KG1 (cell line): ENCODE measurements at places on chromosomes 5 and 9.

GRCh38 chr5:59800347-59800893, 93.1 kb downstream of the PDE4D start:
- DNase-seq: no peak

DNA sequence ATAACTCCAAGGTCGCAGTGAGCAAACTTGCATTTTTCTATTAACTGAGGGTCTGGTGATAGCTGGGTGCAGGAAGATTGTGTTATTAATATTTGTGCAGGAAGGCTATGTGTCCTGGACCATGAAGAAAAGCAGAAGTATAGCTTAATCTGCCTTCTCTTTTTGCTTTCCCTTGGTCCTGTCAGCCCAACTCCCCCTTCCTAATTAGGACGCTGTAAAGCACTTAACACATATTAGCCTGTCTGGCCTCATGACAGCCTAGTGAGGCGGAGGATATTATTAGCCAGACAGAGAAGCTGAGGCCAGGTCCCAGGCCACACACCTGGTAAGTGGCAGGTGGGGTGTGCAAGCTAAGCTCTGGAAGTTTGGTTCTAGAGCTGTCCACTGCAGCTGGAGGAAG, 29.5 kb downstream of the SLC46A2 start:
- no peak for DNase-seq

GRCh38 chr5:58490402-58491050, 709 bp upstream of the GAPT start:
- DNase-seq: peak; percentile 70

DNA sequence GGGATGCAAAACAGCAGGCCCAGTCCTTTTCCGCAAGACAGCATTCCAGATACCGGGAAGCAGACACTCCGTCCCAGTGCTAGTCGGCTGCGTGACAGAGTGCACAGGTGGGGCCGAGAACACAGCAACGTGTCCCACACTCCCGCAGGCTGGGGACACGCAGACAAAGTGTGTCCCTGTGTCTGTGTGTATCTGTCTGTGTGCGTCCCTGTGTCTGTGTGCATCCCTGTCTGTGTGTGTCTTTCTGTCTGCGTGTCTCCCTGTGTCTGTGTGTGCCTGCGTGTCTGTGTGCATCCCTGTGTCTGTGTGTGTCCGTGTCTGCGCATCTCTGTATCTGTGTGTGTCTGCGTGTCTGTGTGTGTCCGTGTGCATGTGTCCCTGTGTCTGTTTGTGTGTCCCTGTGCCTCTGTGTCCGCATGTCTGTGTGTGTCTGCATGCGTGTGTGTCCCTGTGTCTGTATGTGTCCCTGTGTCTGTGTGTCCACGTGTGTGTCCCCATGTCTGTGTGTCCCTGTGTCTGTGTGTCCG, 137.0 kb downstream of the MRPL36 start:
- DNase-seq: no peak

DNA sequence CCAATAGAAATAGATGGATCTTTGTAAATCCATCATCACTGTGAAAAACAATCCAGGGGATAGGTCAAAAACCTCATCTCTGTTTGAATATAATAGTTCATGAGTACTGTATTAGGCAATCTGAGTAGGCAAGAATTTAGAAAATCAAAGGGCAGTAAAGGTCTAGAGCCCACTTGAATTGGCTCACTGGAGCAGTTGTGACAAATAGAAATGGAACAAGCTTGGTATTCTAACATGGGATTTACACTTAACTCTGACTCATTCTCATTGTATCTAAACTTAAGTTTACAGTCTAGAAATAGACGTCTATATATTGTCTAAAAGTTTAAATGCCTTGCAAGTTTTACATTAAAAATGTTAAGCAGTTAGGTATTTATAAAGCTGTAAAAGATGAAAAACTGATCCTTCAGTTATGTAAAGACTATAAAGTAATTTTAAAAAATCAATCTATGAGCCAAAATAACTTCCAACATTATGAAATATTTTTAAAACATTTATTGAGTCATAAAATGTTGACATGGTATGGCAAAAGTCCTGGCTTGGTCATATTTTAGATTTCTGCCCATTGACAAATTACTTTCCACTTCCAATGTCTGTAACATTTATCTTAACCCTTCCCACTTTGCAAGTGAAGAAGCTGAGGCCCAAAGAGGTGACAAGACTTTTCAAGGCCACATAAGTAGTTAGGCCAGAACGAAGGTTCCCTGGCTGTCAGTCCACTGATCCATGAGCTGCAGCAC, 203.7 kb upstream of the NREP start:
- DNase-seq: no peak

DNA sequence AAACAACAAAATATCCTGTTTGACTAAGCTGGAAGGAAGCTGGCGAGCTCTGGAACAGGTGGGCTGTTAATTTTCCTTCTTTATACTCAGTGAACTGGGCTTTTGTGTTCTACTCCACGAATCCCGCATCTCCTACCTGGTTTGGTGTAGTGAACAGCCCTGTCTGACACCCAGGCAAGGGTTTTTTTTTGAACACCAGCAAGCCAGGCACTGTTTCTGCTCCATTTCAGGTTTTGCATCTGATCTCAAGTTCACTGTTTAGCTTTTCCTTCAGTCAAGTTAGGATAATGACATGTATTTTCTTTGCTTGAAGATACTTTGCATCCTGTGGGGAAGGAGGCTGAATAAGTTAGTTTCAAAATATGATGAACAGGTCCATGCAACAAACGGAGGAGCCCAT, 204.5 kb downstream of the SEMA6A start:
- DNase-seq: no peak

DNA sequence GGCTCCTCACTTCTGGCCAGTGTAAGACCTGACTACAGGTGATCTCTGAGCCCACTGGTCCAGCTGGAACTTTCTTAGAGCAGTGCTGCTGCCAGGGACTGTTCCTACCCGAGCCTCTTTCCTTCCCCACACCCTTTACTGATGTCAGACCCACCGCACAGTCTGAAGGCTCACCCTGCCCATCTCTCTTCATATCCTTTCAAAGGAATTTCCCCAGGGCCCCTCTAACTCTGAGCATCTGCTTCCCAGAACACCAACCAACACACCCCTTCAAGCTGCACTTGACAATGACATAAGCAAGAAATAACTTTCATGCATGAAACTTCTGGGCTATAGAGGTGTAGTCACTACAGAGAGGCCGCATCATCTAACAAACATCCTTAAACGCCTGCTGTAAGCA, 119.6 kb downstream of the GABBR2 start:
- DNase-seq: no peak

GRCh38 chr5:157088342-157088990, 20.4 kb downstream of the HAVCR2 start:
- DNase-seq: no peak

DNA sequence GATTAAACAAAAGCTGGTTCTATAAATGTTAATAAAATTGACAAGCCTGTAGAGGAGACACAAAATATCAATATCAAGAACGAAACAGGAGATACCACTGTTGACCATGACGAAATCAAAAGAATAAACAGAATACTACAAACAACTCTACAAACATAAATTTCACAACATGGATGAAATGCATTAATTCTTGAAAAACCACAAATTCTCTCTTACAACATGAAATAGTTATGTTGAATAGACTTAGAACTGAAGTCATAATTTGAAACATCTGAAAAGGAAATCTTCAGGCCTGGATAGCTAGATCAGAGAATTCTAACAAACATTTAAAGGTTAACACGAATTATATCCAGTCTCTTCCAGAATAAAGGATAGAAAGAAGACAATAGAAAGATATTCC, 6.9 kb upstream of the SPATA31C1 start:
- DNase-seq: no peak

GRCh38 chr5:115661101-115661500, 35.3 kb upstream of the TMED7 start:
- no peak for DNase-seq

GRCh38 chr5:164051745-164052144, 546.3 kb downstream of the MAT2B start:
- DNase-seq: no peak

DNA sequence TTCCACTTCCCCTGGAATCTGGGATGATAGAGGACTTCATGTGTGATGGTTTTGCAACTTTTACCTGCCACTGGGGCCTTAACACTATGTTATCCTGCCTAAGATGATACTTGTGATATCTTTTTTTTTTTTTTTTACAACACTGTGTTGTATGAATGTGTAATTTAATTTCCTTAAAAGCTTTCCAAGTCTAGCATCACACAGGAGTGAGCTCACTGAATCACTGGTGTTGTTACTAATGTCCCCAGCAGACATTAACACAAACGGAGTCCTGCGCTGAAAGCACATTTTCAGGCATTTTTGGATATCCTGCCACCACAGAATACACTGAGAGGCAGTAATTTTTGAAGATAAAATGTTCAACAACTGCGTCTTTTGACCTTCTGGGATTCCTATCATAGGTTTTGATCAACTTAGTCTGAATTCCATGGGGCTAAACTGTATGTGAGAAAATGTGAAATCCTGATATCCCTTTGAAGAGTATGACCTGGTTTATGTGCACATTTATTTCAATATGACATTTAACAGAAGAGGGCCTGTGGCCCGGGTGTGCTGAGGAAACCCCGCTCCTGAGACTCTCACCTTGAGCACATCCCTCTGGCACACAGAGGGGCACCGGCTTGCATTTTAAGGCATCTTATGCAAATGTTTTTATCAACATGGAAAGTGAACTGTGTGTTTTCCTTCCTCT, 118.0 kb downstream of the FSTL4 start:
- DNase-seq: no peak

DNA sequence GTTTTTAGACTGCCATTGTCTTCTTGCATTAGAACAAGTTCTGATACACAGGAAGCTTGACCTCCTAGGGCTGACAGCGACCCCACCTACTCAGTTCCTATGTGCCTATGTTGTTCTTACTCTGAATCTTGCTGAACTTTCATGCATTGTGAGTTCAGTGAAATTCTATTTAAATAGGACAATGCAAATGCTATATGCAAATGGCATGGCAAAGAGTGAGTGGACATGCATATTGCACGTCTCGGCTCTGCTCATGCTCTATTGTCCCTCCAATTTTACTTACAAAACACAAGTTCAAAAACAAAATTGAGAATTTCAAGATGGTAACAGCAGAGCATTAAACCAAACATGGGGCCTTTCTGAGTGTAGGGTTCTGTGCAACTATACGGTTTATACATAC, 5.3 kb upstream of the DCP2 start:
- DNase-seq: no peak

GRCh38 chr5:138979684-138980280, 104.6 kb upstream of the LRRTM2 start:
- no peak for DNase-seq

GRCh38 chr5:172820046-172820767, 13.8 kb upstream of the ERGIC1 start:
- no peak for DNase-seq

GRCh38 chr5:126519637-126520592, 75.1 kb downstream of the ALDH7A1 start:
- no peak for DNase-seq

- no peak for DNase-seq
These were observed 75.0 kb downstream of the TLE1 start for GRCh38 chr9:81614335-81614734.

DNA sequence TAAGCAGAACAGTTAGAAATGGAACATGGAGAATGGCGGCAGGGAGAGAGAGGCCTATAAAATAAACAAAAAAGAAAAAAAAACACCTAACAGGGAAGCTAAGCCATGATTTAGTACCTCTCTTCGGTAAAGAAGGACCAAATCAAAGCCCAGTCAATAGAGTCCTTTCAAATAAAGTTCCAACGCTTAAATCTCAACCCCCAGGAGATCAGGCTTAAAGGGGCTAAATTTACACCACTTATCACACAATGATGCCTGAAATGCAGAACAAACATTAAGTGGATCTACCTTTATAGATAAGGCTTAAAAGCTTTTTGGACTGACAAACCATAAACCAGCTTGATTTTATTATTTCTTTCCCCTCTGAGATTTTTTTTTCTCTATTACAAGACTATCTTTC, 66.3 kb downstream of the PRELID2 start:
- DNase-seq: no peak

GRCh38 chr9:105121861-105122430, 122.5 kb upstream of the SLC44A1 start:
- DNase-seq: no peak

GRCh38 chr9:88872192-88872946, 118.9 kb upstream of the S1PR3 start:
- no peak for DNase-seq

DNA sequence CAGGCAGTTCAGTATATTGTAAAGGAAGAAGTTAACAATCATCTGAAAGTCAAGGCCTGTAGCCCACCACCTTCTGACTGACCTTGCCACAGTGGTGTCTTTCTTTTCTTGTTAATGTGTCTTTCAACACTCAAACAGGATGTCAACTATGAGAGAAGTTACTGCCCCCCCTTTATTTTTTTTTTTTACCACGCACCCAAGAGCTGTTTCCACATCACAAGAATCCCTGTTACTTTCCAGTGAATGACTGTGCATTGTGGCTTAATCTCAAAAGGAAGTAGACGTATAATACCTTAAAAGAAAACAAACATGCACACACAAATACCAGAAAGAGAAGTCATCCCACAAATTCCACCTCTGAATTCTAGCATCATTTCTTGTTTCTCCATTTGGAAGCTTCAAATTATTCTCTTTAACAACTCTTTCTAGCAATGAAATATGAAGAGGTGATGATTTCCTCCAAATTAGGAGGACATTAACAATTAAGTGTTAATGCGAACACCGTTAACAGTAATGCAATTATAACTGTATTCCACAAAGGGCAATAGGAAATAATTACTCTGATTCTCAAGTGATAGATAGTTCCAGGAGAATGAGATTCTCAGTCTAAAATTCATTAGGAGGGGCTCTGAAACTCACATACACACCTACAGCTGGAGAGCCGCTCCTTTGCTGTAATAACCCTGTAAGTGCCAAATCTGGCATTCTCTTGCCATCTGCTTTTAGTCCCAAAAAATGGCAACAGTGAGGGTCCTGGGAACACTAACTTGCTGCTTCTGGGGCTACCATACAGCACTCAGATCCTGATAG, 201.0 kb downstream of the EFNA5 start:
- DNase-seq: no peak

GRCh38 chr5:157677931-157678330, 6.6 kb downstream of the C5orf52 start:
- no peak for DNase-seq

- no peak for DNase-seq
These were observed 52.9 kb upstream of the EXOC3 start for GRCh38 chr5:389891-390622.

DNA sequence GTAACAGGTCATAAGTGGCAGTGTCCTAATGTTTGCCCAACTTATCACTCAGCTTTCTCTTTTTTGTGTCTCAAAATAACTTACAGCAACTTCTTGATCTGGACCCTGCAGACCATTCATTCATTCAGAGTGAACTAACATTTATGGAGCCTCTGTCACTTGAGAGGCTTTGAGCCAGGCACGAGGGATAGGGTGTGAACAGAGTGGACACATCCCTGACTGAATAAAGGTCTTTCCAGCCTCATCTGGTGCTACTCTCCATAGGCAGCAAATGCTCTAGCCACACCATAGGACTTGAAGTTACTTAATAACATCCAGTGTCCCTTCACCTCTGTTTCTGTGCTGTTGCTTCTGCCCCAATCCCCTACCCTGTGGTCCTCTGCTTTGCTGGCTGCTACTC, 212.1 kb upstream of the FBN2 start:
- DNase-seq: no peak
